NCI-H2107 (cell line): ENCODE measurements at places on chromosomes 7 and 10.

- no peak for DNase-seq
Measured at GRCh38 chr10:14781763-14782162, 7.1 kb upstream of the FAM107B start.

DNA sequence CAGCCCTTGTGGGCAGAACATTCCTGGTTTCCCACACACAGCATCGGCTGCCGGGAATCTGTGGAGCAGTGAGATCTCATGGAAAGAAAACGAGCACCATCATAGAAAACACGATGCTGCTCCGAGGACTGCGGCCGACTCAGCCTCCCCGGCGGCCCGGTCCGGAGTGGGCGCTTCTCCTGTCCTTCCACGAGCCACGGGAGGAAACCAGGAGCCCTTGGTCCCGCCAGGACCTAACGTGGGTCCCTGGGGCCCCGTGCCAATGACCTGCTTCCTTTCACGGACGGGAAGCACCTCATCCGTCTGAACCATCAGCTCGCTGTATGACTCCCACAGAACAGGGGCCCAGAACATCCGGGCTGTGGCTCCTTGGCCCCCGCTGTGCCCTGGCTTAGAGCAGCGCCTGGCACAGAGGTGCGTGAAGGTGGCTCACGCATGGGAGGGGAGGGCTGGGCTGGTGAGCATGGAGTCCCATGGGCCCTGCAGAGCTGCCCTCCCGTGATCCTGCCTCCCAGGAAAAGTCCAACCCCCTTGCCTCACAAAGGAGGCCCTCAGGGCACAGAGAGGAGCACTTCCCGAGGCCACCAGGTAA lies 280.5 kb downstream of the MAD1L1 start:
- no peak for DNase-seq

DNA sequence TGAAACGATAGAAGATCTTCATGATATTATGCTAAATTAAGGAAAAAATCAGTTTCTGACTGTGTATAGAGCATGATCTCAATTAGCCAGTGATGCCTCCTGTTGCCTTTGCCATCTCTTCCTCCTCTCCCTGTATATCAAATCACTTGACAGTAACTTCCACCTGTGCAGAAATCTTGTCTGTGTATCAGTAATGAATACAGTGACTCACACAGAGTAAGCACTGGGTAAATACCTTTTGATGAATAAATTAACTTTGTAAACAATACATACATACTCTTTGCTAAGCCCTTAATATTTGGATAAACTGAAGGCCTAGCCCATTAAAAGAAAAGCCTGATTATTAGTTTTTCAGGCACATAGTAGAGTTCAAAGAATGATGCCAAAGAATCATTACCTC lies 610.6 kb upstream of the NRP1 start:
- no peak for DNase-seq

DNA sequence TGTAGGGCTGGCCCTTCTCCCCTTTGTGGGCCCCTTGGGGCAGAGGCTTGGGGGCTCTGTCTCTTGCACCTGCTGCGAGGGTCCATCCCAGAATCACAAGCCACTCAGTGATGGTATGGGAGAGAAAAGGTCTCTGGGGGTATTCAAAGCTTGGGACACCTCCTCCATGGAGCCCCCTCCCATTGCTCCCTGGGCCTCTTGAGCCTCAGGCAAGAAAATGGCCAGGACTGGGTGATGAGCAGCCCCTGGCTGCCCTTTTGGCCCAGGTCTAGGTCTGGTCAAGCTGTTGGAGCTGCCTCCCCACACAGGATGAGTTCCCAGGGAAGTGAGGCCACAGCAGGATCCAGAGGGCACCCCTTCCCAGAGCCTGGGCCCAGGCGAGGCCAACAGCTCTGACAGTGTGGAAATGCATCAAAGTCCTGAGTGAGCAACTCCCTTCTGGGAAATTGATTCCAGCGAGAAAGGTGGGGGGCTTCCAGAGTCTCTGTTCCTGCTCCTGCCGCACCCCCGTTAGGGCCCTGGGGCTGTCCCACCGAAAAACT lies 3.4 kb upstream of the MYL7 start:
- DNase-seq: no peak

- DNase-seq: no peak
Measured at GRCh38 chr7:134916171-134916883, 70.0 kb upstream of the AGBL3 start.

DNA sequence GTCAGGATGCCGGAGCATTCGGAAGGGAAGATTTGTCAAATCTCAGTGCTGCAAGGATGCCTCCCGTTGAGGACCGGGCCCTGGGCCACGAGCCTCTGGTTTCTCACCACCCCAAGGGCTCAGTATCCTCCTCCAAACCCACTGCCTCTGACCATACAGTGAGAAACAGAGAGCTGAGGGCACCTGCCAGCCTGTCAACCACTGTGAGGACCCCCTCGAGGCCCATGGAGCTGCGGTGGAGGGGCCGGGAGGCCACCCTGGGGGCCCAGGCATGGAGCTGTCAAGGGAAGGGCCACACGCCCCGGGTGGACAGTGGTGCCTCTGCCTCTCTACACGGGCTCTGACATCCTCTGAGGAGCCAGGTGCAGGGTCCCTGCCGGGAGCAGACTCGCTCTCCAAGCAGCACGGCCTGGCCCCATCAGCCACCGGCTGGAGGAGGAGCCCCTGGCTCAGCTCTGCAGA lies 248.0 kb upstream of the TCERG1L start:
- no peak for DNase-seq

DNA sequence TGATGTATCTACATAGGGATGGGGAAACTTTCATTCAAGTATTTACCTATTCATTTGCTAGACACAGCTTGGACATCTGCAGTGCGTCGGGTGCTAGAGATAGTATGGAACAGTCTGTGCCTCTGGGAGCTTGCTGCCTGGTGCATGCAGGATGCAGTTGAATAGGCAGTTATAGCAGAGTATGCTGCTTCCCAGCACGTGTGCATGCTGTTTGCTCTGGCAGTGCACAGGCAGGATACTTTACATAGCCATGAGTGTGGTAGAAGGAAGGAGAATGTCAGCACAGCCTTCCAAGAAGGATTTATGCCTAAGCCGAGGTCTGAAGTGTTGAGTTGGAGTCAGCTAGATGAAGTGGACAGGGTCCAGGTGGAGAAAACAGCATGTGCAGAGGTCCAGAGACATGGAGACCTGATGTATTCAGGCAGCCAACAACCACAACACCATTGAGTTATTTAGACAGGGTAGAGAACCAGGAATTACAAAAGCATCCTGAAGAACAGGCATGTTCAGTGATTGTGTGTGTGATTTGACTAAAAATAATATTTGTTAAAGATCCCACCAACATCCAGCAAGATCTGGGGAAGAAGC lies 8.1 kb downstream of the MAP3K8 start:
- no peak for DNase-seq

GRCh38 chr10:116526219-116526618 lies 19.5 kb upstream of the PNLIP start:
- DNase-seq: no peak

GRCh38 chr10:78895469-78895868 lies 173.3 kb upstream of the ZMIZ1 start:
- no peak for DNase-seq

GRCh38 chr10:57716884-57717283 lies 550.8 kb downstream of the IPMK start:
- DNase-seq: no peak

- DNase-seq: peak; percentile 33
Measured at GRCh38 chr7:149460493-149461277, at the start of gene ZNF777. TSS of gene ZNF777 (minus strand) at chr7:149461062. CDS start at chr7:149456022, 5,040 bp downstream.

GRCh38 chr7:27138985-27139333 lies 4.5 kb downstream of the HOXA5 start:
- DNase-seq: no peak

GRCh38 chr10:17179002-17179401 lies 22.5 kb downstream of the TRDMT1 start:
- DNase-seq: no peak

- no peak for DNase-seq
Measured at GRCh38 chr7:126493801-126494200, 758.9 kb downstream of the GRM8 start.

- DNase-seq: no peak
Measured at GRCh38 chr10:16544591-16544990, 22.9 kb upstream of the C1QL3 start.

- DNase-seq: no peak
Measured at GRCh38 chr10:60347270-60347669, 42.4 kb downstream of the ANK3 start.

- DNase-seq: no peak
Measured at GRCh38 chr10:21526860-21527597, 1.5 kb upstream of the SKIDA1 start.

GRCh38 chr7:130489140-130489983 lies 2.5 kb upstream of the MEST start:
- no peak for DNase-seq

- DNase-seq: no peak
Measured at GRCh38 chr10:122419876-122420623, 34.4 kb upstream of the ARMS2 start.

GRCh38 chr10:94076325-94076841 lies 82.7 kb downstream of the PLCE1 start:
- no peak for DNase-seq

DNA sequence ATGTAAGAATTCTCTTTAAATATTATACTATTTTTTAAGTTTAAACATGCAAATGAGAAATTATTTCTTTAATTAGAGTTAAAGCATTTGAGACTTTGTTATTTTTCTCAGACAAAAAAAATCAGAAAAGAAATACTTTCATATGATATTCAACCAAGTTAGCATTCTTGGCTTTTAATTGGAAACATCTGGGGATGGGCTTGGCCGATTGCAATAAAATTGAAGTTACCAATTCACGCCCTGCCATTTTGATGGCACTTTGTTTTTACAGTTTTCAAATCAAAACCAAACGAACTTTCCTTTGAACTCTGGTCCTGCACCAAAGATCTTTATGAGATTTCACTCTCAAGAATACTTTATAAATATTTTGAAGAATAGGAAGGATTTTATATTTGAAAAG lies 127.7 kb downstream of the ATE1 start:
- DNase-seq: no peak

GRCh38 chr7:41996381-41997035 lies 240.5 kb downstream of the GLI3 start:
- DNase-seq: no peak

GRCh38 chr10:31317171-31317570 lies 1.8 kb upstream of the ZEB1 start:
- no peak for DNase-seq

DNA sequence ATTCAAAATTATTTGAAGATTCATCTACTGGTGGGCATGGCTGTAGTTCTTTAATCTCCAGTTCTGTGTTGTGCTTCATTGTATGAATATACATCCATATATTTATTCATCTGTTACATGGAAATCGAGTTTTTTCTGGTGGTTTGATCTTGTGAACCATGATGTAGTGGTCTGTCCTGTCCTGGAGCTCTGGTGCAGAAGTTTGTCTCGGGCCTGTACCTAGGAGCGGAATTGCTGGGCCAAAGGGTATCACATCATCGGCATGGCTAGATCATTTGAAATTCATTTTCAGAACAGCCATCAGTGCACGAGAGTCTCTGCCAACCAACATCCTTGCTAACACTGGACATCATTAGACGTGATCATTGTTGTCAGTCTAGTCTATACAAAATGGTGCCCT lies 107.0 kb downstream of the ELFN1 start:
- no peak for DNase-seq

DNA sequence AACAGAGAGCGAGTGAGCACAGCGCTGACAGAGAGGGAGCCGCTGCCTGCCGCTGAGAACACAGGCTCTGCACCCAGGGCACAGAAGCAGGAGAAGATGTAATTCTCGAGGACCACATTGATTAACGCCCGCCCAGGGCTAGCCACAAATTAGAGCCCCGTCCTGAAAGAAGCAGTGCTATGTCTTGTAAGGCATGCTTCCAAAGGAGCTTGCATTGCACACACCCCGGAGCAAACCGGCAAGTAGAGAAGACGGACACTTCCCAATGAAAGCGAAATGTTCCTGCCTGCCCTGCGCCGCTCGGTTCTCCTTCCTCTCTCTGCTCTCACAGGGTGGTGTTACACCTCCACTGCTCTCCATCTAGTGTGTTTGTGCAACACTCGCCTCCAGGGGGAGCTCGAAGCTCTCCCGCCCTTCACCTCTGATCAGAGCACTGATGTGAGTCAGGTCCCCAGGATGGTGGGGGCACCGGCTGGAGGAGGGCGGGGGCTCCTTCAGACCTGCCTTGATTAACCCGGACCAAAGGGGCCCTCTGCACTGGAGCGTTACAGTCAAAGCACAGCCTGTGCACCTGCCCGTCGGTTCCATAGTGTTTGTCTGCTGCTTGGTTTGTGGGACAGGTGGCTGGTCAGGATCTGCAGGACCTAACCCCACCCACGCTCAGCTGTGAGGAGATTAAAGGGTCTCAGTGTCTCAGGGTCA lies 316.5 kb downstream of the ADARB2 start:
- peak; percentile 61 for DNase-seq

GRCh38 chr10:84152769-84153168 lies 13.5 kb downstream of the GHITM start:
- no peak for DNase-seq

DNA sequence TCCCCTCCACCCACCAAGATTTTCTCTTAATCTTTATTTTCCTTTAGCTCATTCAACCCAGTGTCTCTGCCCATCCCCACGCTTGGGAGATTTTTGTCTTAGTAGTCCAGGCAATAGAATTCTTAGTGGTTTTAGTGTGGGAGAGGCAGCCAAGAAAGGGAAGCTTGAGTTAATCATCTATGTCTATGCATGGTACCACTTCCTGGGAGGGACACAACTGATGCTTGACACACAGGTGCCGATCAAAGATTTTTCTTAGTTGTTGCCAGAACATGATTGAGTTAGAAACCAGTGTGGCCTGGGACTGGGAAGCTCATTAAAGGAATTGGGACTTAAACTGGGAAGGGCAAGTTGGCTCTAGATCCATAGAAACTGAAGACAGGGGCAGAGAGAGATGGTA lies 3.1 kb downstream of the STRA8 start:
- DNase-seq: no peak

GRCh38 chr10:104403636-104404035 lies 50.0 kb downstream of the CFAP58 start:
- no peak for DNase-seq

DNA sequence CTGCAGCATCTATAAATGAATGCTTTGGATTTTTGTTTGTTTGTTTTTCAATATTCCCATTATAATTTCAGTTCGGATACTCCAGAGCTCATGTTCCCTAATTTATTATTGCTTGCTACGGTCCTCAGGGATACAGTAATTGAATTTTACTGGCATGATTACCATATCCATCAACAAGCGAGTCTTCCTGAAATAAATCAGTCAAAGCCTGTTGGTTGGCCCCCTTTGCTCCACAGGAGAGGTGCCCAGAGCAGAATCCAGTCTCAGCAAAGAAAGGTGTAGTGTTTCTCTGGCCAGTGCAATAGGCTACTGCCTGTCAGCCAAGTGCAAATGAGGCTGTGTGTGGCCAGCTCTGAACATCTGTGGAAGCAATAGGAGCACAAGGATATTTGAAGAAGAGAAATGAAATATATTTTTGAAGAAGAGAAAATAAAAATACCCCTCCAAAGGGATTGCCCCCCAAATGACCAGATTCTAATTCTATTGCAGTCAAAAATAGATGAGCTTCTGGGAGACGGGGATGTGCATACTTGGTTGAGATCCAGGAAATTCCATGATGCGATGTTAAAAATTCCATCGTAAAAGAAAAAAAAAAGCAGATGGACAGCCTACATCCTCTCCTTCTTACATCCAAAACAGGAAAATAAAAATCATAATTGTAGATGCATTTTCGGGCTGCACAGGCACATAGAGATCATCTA lies 18.1 kb downstream of the TRIL start:
- DNase-seq: no peak

- DNase-seq: peak; percentile 69
Measured at GRCh38 chr7:96548664-96549063, 161.0 kb downstream of the SEM1 start.
